ENCODE measurements at places on chromosomes 16 and 17. TPM values are rescaled to one million over a fixed set of nuclear protein-coding genes. Genes with fewer than 3 reads are reported as not detected.
A peak's percentile ranks its signal among the peaks of the same experiment; 100 is the strongest.

DNA sequence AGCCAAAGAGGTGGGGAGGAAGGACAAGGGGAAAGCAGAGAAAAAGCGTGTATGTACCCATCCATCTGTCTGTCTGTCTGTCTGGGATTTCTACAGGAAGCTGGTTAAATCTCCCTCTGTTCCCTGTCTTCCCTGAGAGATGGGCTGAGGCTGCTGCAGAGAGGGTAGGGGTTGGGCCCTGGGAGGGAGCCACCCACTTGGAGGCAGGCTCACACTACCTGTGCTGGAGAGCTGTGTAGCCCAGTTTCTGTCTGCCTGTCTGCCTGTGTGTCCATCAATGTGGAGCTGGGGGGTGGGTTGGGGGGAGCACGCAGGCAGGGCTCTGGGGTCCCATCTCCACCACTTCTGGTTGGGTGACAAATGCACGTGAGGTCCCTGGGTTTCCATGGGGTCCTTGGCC lies 18.6 kb upstream of the C17orf113 start:
- DNase-seq: no peak
- H3K4me1 ChIP-seq: no peaks in the 10 kb centered on the region
- no peak overlapping the region for H3K4me3 ChIP-seq
- H3K27me3 ChIP-seq: peaks cover 10% of the 10 kb centered on the region
- no peak overlapping the region for H3K27ac ChIP-seq

GRCh38 chr17:76281573-76282371 lies 16.6 kb downstream of the UBALD2 start:
- no peak for DNase-seq
- no peaks in the 10 kb centered on the region for H3K27me3 ChIP-seq
- no peaks in the 10 kb centered on the region for H3K36me3 ChIP-seq
- no peak overlapping the region for H3K4me3 ChIP-seq

DNA sequence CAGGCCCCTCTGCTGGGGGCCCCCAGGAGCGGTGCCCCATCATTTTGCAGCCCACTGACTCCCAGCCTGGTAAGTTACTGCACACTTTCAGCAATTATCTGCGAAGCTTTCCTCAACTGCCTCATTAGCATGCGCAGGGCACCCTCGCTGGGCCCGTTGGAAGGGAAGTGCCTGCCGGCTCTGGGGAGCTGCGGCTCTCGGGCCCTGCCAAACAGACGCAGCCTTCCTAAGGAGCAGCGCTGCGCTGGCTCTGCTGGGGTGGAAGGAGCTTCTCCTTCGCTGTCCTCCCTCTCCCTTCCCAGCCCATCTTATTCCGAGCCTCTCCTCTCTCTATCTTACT lies 71.0 kb downstream of the RBBP6 start:
- H3K27me3 ChIP-seq: no peaks in the 10 kb centered on the region
- no peaks in the 10 kb centered on the region for H3K36me3 ChIP-seq
- peak overlapping the region; percentile 63 for H3K4me3 ChIP-seq
- no peak for DNase-seq
- H3K4me1 ChIP-seq: no peaks in the 10 kb centered on the region

Gene CWC25
- total RNA-seq: 22.1 TPM

Gene CSH1
- total RNA-seq: not detected

GRCh38 chr17:62611292-62611691 lies 16.2 kb upstream of the MRC2 start:
- no peak overlapping the region for H3K27ac ChIP-seq
- H3K36me3 ChIP-seq: no peaks in the 10 kb centered on the region
- no peaks in the 10 kb centered on the region for H3K27me3 ChIP-seq
- no peak for DNase-seq
- H3K4me3 ChIP-seq: no peak overlapping the region
- H3K4me1 ChIP-seq: no peaks in the 10 kb centered on the region

GRCh38 chr16:11359370-11359769 lies 14.1 kb downstream of the RMI2 start:
- H3K27ac ChIP-seq: peak overlapping the region; percentile 82
- H3K36me3 ChIP-seq: no peaks in the 10 kb centered on the region
- H3K4me3 ChIP-seq: no peak overlapping the region

DNA sequence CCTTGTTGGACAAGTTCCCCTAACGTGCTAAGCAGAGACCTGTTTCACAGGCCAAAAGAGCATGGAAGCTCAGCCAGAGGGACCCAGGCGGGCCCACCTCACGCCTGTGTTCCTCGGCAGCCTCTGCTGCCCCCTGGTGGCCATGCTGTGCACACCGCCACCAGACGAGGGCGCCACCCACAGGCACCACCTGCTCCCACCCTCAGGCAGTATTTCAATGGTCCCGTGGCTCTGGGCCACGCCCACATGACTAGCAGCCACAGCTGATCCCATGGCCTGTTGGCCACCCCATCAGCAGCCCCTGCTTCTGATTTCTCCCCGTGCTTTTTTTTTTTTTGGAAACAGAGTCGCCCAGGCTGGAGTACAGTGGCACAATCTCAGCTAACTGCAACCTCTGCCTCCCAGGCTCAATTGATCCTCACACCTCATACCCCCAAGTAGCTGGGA lies 18.9 kb downstream of the MPG start:
- peak; percentile 77 for DNase-seq
- H3K27ac ChIP-seq: no peak overlapping the region
- no peak overlapping the region for H3K4me3 ChIP-seq

GRCh38 chr16:10600782-10601443 lies 20.5 kb upstream of the EMP2 start:
- no peak for DNase-seq
- peak overlapping the region; percentile 13 for H3K27ac ChIP-seq
- H3K4me3 ChIP-seq: no peak overlapping the region
- no peaks in the 10 kb centered on the region for H3K4me1 ChIP-seq

DNA sequence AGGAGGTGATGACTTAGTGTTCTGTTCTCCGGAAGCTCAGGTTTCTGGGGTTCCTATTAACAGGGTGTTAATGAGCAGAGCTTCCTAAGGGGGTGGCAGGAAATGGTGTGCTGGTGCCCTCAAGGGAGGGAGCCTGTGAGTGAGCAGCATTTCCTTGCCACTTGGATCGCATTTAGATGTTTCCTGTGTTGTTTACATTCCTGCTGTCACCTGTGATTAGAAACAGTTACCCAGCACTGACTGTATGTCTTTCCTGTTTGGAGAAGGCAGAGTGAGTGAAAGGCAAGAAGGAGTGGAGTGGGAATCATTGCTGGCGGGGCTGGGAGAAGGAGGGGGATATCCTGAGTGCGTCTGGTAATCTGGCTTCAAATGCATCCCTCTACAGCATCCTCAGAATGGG lies 214.6 kb downstream of the CCDC182 start:
- DNase-seq: no peak
- no peaks in the 10 kb centered on the region for H3K27me3 ChIP-seq
- no peaks in the 10 kb centered on the region for H3K4me1 ChIP-seq

DNA sequence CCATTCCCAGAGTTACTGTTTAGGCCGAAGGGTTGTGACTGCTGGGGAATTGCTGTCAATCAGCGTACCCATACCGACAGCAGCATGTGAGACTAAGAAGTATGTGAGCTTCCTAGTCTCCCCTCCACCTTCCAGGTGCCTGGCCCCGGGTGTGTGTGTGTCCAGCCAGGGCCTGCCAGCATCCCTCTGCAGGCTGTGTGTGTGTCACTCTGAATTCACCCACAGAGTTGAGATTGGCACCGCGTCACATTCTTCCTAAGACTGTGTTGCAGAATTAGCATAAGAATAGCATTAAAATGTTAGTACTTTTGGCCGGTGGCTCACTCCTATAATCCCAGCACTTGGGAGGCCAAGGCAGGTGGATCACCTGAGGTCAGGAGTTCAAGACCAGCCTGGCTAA lies 31.8 kb downstream of the PRMT7 start:
- no peak overlapping the region for H3K27ac ChIP-seq
- H3K27me3 ChIP-seq: no peaks in the 10 kb centered on the region
- DNase-seq: no peak
- H3K4me1 ChIP-seq: no peaks in the 10 kb centered on the region
- no peak overlapping the region for H3K4me3 ChIP-seq

DNA sequence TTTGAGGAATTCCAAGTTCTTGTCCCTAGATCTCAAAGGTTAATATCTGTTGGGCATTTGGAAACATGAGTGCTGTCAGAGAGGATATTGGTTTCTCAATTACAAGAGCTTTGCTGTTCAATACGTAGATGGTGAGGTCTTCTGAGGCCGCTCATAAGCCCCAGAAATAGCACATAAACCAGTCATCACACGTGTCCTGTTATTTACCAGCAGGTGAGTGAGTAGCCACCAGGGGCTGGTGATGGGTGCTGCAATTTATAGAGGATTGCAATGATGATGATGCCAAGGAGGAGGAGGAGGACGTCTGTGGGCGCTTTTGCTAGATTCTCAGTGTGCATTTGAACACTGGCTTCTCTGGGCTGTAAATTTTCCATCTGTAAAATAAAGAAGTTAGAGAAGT lies 89.0 kb downstream of the SALL1 start:
- no peak overlapping the region for H3K27ac ChIP-seq
- H3K4me1 ChIP-seq: no peaks in the 10 kb centered on the region
- DNase-seq: no peak
- no peak overlapping the region for H3K4me3 ChIP-seq
